ENCODE measurements at places on chromosomes 2 and 18.

- no peak for DNase-seq
These were observed 245.0 kb upstream of the FN1 start for GRCh38 chr2:215680605-215681598.

DNA sequence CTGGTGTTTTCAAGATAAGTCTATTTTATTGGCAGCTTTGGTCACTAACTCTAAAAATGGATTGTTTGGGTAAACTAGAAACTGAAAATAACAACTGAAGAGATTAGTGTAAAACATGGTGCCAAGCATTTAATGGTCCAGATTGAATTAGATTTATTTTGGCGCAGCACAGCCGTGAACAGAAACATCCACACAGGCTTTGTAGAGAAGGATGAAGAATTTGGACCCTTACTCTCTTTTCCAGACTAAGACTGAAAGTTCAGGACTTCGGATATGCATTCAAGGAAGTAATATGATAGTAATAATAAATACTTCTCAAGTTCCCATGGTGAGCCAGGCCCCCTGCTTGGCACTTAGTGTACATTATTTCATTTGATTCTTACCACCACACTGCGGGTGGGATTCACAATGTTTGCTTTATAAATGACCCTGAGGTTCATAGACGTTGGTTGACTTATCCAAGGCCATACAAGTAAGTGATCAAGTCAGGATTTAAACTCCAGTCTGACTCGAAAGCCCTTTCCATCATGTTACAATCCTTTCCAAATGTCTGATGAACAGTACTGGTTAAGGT, 54.2 kb upstream of the ITGB6 start:
- no peak for DNase-seq

GRCh38 chr18:49081511-49082155, 130.9 kb upstream of the SMAD7 start:
- no peak for DNase-seq

GRCh38 chr18:54192900-54193299, 31.6 kb downstream of the MBD2 start:
- DNase-seq: no peak

DNA sequence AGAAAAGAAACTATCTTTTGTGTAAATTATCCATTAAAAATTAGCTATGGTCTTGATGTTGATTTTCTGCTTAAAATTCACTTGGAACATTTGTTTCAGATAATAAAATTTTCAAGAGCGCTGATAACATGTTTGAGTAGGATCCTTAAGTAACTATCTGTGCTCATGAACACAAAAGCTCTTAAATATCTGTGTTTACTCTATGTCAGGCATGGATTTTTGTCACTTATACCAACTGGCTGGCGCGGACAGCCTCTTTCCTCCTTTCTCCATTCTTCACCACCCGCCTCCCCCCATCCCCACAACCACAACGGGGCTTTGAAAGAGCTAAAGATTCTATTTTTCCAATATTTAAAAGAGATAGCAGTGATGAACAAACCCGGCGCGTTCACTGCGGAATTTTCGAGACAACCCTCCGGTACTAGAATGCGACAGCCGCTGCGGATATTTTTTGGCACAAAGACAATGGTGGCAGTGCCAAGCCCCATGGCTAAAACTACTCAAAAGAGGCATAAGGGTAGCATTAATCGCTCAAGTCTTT, 181.5 kb downstream of the TCF4 start:
- DNase-seq: no peak

DNA sequence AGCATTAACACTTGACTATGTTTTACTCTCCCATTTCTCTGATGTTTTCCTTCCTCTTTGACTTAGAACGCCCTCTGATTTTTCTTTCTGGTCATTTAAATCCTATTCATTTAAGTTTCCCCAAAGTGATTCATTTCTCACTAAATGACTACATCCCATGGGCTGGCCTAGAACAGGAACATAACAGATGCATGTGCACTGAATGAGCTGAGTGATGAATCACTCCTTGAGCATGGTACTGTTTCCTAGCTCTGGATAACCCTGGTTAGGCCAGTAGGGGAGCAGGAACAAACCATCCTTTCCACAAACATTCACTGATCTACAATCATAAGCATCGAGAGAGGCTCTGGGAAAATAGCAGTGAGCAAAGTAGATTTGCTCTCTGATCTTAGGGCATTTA, 221.9 kb upstream of the SETBP1 start:
- no peak for DNase-seq

GRCh38 chr2:100606726-100607343, 44.0 kb downstream of the PDCL3 start:
- no peak for DNase-seq

DNA sequence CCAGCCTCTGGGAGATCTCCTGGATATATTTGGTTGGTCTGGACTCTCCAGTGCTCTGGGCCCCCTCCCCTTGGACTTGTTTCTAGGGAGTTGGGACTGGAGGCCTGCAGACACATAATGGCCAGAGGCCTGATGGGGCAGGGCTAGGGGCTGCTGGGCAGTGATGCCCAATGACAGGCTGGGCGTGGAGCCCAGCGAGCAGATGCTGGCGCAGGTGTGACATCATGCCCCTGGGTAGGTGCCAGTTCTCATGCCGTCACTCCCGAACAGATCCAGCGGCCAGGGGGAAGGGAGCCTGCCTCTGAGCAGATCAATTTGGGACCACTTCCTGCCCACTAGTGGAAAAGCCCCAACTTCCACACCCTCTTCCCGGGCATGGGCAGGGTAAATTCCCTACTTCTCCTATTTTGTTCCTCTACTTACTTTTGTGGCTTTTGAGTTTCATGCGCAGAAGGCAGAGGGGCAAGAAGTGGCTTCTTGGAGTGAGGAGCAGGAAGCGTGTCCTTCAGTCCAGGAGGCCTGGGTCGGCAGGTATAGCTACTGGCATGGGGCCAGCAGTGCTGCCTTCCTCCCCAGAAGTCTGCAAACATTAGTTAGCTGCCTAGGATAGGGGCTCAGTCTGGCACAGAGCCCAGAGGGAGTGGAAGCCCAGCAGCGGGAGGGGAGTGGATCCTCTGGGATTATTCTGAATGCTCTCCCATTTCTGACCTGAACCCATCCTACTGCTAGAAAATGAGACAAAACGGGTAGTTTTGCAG, 6.1 kb downstream of the MPV17 start:
- DNase-seq: no peak

GRCh38 chr18:79067611-79068010, 1.6 kb upstream of the ATP9B start:
- no peak for DNase-seq

- DNase-seq: no peak
These were observed 66.0 kb downstream of the KCTD18 start for GRCh38 chr2:200443916-200444315.

DNA sequence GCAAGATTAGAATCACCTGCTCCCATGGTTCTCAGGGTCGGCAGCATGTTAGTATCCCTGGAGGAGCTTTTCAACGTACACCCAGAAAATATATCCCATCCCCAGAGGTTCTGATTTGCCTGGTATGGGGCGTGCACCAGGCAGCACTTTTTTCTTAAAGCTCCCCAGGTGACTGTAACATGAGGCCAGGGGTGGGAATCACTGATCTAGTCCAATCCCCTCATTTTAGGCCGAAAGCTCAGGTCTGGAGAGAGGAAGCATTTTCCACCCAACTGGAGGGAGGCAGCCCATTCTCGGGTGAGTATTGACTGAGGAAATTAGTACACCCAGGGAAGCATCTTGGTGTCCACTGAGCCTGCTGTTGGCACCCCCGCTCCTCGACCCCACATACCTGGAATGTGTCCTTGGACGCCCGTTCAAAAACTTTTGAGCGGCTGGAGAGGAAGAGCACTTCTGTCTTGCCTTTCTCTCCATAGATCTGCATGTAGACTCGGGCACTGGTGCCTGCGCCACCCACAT, 94.3 kb downstream of the LOXHD1 start:
- DNase-seq: no peak

GRCh38 chr2:10839813-10840212, 27.2 kb upstream of the PDIA6 start:
- DNase-seq: no peak

DNA sequence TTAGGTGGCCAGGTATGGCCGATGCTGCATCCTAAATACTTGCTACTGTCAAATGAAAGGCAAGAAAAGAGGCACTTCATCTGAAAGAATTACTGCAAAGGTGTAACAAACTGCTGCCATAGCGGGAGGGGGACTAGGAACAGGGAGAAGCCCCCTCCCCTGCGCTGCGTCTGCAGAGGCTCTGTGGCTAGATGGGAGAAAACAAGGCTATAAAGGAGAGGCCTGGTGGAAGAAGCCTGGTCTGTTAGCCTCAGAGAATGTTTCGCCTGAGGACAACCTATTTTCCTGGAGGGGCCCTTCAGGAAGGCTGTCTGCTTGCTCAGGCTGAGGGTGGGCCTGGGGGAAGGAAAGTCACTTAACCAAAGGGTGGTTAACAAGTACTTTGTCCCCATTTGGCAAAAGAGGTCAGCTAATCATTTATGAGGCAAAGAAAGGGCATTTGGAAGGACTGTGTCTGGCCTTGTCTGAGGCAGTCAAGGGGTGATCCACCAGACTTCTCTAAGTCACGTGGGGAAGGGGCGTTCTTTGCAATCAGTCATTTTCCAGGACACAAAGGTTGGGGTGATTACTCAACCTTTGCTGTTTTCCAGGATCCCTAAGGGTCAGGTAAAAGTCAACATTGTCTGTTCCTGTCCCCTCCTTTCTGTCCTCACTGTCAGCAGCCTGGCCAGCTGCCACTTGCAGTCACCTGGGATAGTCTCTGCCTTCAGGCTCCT, 103.0 kb upstream of the TMEM200C start:
- DNase-seq: no peak

- peak; percentile 46 for DNase-seq
These were observed 575 bp downstream of the HSPD1 start for GRCh38 chr2:197498937-197499593.
